ENCODE measurements at places on chromosomes 7 and 10.

GRCh38 chr7:138282997-138283396 lies 177.1 kb upstream of the TRIM24 start:
- no peak for DNase-seq

DNA sequence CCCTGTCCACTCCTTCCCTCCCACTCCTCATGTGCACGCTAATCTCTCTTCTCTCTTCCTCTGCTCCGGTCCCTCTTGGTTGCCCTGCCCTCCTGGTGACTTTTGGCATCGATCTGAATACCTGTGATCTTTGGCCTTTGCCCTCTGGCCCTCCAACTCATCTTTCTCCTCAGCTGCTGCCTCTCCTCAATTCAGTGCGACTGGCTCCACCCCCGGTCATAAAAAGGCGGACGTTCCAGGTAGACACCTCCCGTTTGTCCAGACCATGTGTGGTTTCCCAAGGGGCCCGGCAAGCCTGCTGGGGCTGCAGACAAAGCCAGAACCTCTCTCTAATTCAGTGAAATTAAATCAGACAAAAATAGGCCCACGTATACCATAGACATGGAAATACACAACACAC lies 96.8 kb downstream of the COL13A1 start:
- no peak for DNase-seq

DNA sequence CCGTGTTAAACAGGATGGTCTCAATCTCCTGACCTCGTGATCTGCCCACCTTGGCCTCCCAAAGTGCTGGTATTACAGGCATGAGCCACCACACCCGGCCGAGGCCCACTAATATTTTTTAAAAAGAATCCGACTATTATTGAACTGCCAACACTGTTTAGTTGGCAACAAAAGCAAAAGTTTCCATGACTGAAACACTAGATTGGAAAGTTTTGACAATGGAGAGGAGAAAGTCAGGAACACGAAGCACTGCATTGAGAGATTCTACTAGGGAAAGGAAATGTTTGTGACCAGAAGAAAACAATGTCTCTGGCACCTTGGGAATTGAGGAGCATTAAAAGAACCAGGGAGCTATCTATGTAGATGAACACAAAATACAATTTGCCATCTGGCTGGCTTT lies 13.7 kb upstream of the PPP1R9A start:
- DNase-seq: no peak

DNA sequence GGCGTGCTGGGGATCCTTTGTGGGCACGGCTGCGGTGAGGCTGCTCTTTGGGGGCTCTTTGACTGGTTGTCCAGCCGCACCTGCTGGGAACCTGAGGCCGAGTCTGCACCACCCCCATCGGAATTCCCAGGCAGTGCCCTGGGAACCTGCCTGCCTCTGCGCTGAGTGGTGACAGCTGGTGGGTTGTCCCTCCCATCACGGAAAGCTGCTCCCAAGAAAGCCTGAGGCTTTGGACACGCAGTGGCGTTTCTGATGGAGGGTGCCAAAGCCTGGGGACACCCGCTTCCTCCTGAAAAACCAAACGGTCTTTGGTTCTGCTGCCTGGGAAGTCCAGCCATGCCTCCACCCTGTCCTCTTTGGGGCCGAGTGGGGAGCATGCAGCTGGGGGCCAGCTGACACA lies 21.4 kb upstream of the SHH start:
- no peak for DNase-seq

DNA sequence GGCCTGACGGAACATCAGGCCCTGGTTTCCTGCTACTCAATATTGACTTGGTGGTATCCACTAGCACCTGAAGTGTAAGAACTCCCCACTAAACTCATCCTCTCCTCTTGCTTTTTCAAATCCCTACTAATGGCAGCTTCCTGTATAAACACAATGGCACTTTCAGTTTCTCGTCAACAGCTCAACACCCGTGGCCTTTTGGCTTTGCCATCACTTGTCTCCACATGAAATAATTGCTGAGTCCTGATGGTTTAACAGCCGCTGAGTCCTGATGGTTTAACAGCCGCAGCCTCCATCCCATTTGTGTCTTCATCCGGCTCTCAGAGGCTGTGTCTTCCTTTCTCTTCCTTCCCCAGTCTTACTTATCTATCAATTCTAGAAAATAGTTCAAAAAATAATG lies 261.4 kb upstream of the PITRM1 start:
- DNase-seq: no peak

DNA sequence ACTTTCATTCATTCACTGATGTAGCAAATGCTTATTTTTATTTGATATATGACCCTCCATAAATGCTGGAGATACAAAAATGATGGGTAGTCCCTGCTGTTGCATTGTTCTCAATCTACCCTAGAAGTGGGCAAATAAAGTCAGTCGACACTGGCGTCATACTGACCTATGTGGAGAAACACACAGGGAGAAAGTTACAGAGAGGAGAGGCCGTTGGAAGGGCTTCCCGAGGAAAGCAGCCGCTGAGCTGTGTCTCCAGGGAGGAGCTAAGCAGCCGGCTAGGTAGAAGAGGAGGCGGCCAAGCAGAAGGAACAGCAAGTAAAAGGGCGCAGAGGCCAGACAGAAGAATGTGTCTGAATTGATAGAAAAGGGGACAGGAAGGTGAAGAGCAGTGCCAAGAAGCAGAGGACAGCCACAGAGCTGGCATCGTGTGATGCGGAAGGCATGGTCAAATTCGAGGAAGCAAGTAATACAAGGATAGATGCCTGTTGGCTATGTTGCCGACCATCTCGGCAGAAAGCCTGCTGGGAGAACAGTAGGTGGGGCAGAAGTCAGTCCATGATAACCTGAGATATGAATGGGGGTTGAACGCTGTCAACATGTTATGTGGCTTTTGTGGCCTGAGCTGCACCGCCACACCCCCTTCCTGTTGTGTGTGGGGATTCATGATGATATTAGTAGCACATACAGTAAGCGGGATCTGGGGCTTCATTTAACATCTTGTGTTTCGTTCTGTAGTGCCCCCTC lies 25.9 kb downstream of the ST8SIA6 start:
- DNase-seq: peak; percentile 46

DNA sequence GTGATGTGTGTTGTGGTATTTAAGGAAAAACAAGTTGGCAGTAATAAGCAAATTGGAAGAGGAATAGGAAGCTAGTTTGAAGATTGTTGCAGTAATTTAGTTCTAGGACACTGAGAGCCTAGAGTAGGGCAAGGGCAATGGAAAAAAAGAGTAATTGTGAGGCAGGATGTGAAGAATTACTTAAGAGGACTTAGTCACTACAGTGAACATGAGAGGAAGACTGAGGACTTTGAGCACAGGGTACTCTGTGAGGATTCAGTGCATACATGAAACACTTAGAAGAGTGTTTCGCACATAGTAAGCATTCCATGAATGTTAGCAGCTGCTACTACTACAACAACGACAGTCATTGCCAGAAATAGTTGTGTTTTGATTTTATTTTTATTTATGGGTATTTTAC lies 30.9 kb upstream of the DKK1 start:
- DNase-seq: no peak

DNA sequence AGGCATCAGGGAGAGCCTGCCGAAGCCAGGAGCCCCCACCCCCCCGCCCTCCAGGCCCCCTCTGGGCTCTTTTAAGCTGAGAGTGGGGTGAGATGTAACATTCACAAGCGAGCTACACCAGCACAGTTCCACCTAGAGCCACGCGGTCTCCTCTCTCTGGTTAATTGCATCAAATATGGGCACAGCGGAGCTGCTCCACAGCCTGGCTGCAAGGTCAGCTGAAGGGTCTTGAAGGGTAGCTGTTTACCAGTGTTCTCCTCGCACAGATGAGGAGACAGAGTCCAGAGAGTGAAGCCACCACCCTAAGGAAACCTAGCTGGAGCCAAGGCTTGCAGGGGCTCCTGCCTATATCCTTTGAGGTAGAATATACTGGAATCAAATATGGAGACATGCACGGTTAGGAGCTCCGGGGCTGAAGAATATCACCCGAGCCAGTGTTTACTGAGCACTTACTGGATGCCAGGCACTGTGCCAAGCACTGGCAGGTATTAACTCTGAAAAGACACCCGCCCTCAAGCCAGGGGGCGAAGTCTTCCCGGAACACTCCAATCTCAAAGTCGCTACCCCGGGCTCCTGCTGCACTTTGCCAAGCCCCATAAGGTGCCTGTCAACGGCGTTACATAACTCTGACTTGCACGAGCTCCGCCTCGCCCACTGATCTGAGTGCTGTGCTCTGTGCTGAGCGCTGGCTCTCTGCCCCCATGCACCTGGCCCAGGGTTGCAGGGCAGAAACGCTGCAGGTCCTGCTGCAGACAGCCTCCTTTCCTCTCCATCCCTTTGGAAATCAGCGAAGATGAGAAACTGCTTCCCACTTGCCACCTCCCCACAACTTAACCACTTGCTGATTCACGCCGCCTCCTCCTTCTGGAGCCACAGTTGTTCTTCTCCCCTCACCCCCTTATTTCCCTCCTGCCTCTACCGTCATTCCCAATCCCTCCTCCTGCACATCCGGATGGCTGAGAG lies 5.4 kb downstream of the CHST15 start:
- no peak for DNase-seq

DNA sequence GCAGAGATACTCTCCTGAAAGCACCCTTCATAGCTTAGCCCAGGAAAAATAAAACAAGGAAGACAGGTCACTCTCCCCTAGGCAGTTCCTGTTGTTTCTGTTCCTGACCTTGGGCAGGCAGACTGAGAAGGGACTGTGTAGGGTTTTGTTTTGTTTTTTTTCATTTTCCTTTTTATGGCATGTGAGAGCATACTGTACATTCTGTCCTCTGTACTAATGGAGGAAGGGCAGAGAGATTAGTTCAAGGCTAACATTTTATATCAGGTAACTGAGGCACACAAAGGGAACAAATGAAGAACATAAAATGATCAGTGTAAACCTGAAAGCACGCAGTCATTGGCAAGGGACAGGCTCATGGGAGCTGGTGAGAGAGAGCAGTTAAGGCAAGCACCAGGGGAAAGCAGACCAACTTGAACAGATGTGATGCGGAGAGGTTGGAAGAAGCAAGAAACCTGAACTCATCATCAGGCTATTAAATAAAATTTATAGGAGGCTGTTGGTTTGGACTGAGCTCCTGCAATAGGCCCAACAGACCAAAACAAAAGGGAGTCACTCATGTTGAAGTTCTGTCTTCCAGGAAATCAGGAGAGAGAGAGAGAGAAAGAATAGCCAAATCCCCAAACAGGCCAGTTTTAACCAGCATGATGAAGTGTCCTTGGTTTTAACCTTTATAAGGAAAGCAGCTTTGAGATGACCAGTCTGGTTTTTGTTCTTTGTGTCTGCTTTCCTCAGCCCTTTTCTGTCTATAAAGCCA lies 34.1 kb upstream of the PDCD4 start:
- no peak for DNase-seq

DNA sequence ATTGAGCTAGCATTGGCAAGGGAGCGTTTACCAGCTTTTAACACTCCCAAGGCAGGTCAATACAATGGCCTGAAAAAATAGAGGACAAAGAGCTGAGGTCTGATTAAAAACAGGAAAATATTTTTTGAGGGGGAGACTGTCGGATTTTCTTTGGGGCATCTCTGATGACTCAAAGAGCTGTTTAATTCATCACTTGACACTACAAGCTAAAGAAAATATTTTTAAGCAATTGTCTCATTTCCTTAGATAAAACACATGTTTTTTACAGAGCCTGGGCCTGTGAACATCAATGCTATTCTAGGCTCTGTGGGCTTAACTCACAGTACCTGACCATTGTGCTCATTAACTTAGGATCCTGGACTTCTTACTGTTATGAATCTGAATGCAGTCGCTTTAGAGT lies 100.8 kb downstream of the NRP1 start:
- DNase-seq: no peak

DNA sequence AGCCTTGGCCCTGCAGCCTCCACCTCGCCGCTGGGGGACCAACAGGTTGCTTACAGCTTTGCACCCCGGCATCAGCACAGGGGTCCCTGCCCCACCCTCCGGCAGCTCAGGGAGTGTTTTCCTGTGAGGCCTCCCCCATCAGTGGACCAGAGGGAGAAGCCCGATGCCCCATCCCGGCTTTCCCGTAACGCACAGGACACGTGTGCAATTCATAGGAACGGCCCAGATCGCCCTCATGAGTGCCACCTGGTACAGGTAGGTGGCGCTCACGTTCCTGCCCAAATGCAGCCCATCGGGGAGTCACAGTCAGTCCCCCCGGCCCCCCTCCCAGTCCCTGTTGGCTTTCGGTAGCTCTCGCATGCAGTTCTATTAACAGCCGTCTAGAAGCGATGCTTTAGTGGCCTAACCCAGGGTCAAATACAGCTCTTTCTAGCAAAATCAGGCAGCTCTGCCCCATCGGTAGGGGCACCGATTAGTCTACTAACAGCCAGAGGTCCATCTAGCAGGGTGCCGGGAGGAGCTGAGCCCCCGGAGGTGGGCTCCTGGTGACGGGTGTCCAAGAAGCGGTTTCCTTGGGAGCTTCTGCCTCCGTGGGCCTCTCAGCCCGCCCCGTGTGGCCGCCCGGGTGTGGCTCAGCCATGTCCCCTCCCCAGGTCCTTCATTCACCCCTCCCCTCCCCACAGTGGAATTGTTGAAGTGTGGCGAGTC lies 48.4 kb upstream of the GTF2IRD1 start:
- no peak for DNase-seq

GRCh38 chr10:124153023-124153826 lies 59.8 kb upstream of the CHST15 start:
- no peak for DNase-seq

DNA sequence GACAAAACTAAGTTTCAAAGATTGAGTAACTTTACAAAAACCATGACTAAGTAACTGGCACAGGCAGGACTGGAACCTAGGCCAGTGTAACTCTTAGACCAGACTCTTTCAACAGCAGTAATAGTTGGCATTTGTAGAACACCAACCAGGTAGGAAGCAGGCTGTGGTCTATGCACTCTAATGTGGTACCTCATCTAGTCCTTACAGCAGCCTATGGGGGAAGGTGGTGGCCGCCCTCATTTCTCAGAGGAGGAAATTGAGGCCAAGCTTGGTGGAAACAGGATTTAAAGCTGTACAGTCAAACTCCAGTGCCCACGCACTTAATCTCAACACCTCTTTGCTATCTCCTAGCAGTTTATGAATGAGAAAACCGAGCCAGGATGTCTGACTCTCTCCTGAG lies 165.4 kb upstream of the LRGUK start:
- no peak for DNase-seq

GRCh38 chr7:108012499-108013430 lies 9.8 kb upstream of the LAMB1 start:
- no peak for DNase-seq

- no peak for DNase-seq
These were observed 20.1 kb upstream of the PRKAR1B start for GRCh38 chr7:747186-747585.

DNA sequence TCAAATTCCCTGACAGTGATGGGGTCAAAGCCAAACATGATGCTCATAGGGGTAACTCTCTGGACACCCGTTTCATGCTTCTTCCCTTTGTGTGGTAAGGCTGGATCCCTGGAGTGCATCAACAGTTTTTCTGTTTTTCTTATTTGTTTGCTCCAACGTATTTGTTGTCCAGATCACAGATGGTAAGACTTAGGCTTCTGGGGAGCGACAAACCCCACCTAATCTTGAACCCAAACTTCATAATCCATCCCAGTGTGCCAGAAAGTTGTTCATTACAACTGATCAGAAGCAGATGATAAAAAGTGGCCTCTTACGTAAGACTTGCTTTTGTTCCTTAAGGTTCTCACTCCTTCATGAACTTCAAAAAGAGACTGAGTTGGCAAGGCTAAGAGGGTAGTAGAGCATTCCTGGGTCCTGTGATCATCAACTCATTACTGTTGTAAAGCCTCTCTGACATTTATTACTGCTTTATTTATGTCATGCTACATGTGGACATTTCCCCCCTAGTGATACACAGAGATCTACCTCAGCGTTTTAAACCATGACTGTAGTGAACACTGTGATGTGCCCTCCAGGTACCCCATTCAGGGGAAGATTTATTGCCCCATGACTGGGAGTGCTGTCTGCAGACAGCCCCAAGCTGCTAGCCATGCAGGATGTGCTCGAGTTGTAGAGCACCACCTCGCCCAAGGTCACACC lies 125.6 kb downstream of the CCDC71L start:
- DNase-seq: no peak

- no peak for DNase-seq
These were observed 2.5 kb downstream of the TCF7L2 start for GRCh38 chr10:112952282-112953173.

Data from stimulated activated CD8-positive, alpha-beta memory T cell treated with anti-CD3 and anti-CD28 coated beads, Interleukin-15, amount 100 ng/mL, for 1 hour (primary cell).